ENCODE measurements at places on chromosomes 3 and 15. TPM values are rescaled to one million over a fixed set of nuclear protein-coding genes. Genes with fewer than 3 reads are reported as not detected.
A peak's percentile ranks its signal among the peaks of the same experiment; 100 is the strongest.

- H3K4me3 ChIP-seq, result peak overlapping the region; percentile 90
- H3K4me1 ChIP-seq, result peaks cover 29% of the 10 kb centered on the region
- H3K27ac ChIP-seq, result peak overlapping the region; percentile 93
- peaks cover 50% of the 10 kb centered on the region for H3K27me3 ChIP-seq
- H3K36me3 ChIP-seq, result peaks cover 8% of the 10 kb centered on the region
- peak; percentile 81 for DNase-seq
Observed at GRCh38 chr3:134249935-134250716, 533 bp downstream of the RYK start.

GRCh38 chr15:26660241-26660640, 112.6 kb downstream of the GABRB3 start:
- H3K4me1 ChIP-seq, result no peaks in the 10 kb centered on the region
- no peak for DNase-seq
- no peak overlapping the region for H3K27ac ChIP-seq
- no peaks in the 10 kb centered on the region for H3K27me3 ChIP-seq
- H3K36me3 ChIP-seq, result no peaks in the 10 kb centered on the region

DNA sequence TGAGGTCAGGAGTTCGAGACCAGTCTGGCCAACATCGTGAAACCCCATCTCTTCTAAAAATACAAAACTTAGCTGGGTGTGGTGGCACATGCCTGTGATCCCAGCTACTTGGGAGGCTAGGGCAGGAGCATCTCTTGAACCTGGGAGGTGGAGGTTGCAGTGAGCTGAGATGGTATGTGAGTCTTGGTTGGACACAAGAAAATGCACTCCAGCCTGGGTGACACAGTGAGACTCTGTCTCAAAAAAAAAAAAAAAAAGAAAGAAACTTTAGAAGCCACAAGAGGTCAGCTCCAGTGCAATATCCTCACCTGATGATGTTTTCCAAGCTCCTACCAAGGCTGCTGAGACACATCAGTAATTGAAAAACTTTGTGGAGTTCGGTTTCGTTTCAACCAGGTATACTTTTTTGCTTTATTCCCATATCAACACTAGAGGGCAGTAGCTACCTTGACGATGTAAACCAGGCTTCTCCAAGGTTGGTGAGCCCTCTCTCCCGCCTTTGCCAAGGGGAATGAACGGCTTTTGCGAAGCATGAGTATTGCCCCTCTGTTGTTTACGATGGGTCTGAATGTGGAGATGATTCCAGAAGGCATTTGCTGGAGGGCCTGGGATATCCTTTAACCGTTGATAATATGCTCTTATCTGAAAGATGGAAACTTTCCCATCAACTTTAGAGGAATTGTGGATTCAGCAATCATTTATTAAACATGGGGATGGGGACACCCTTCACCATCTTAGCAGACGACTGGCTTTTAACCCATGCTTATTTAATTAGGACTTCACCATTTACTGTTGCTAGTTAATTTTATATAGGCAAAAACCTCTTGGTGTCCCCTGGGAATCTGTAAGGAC, 202.8 kb downstream of the SV2B start:
- H3K4me1 ChIP-seq, result peaks cover 23% of the 10 kb centered on the region
- peak; percentile 78 for DNase-seq
- peaks cover 63% of the 10 kb centered on the region for H3K27me3 ChIP-seq
- no peaks in the 10 kb centered on the region for H3K36me3 ChIP-seq

GRCh38 chr3:149319750-149320149, 13.7 kb downstream of the TM4SF18 start:
- no peaks in the 10 kb centered on the region for H3K4me1 ChIP-seq
- H3K36me3 ChIP-seq, result no peaks in the 10 kb centered on the region
- no peak overlapping the region for H3K27ac ChIP-seq
- H3K27me3 ChIP-seq, result peaks cover 16% of the 10 kb centered on the region
- DNase-seq, result no peak

DNA sequence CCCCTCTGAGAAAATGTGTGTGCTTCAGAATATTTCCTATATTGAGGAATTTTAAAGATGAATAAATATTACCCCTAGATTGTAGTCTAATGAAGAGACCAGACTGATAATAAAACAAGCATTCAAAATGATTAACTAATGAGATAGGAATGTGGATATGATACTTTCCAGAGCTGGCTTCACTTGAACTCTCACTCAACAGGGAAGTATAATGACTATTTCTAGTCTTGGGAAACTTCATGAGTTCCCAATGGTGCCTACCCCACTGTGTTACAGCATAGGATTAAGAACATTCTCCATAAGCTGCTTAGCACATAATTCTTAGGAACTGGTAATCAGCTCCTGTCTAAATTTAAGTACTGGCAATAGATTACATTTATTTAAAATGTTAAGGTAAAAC, 261.5 kb upstream of the ZNF385D start:
- no peak overlapping the region for H3K27ac ChIP-seq
- H3K36me3 ChIP-seq, result no peaks in the 10 kb centered on the region
- no peak for DNase-seq
- H3K4me1 ChIP-seq, result no peaks in the 10 kb centered on the region

- no peaks in the 10 kb centered on the region for H3K36me3 ChIP-seq
- H3K4me1 ChIP-seq, result no peaks in the 10 kb centered on the region
Observed at GRCh38 chr3:7393944-7394605, 533.2 kb downstream of the GRM7 start.

- no peak overlapping the region for H3K27ac ChIP-seq
- no peaks in the 10 kb centered on the region for H3K27me3 ChIP-seq
- peaks cover 53% of the 10 kb centered on the region for H3K36me3 ChIP-seq
- no peak for DNase-seq
- H3K4me1 ChIP-seq, result peaks cover 34% of the 10 kb centered on the region
Observed at GRCh38 chr15:69456208-69457166, 3.9 kb downstream of the RPLP1 start.

The POLQ gene
- total RNA-seq, result 31.0 TPM

The RASGRP1 gene
- total RNA-seq, result 94.7 TPM
